Activated naive CD4-positive, alpha-beta T cell treated with anti-CD3 and anti-CD28 coated beads for 36 hours (primary cell): ENCODE measurements at places on chromosomes 13 and 19. TPM values are rescaled to one million over a fixed set of nuclear protein-coding genes. Genes with fewer than 3 reads are reported as not detected.

GRCh38 chr13:102905905-102906771, 60.3 kb downstream of the ERCC5 start:
- no peak for DNase-seq

GRWD1 gene
- 36.0 TPM for total RNA-seq

GRCh38 chr13:36710396-36710795, 36.6 kb downstream of the SERTM1 start:
- no peak for DNase-seq

DNA sequence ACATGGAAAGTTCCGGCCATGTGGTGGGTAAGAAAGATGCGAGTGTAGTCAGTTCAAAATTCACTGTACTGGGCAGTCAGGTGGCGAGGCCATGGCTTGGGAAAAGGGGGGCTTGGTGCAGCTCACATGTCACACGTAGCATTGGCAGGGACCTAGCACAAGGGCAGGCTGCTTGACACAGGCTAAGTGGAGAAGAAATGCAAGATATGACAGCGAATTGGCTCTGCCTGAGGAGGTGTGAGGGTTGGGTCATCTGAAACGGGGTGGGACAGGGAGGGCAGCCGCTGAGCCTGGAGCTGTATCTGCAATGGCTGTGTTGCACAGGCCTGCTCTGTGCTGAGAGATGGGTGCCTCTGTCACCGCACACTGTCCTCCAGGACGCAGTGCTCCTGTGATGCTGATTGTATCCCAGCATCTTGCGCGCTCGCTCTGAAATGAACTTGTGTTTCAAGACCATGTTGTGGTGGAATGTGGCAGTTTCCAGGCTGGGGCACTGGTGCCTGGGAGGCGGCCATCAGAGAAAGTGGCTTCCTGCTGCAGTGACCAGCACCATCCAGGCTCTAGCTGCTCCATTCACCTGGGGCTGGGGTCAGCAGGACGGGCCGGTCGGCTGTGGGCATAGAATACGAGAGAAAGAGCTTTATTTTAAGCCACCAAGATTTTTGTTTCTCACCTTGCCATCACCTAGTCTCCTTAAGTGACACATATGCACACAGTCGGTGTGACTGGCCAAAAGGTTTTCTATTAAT, 70.3 kb downstream of the TEX29 start:
- DNase-seq, result no peak

- no peak for DNase-seq
Observed at GRCh38 chr19:29702161-29702962, 12.7 kb downstream of the C19orf12 start.
